ENCODE measurements at places on chromosomes 5 and 9.
A peak's percentile ranks its signal among the peaks of the same experiment; 100 is the strongest.

- DNase-seq = no peak
Measured at GRCh38 chr9:134852906-134853654, 27.5 kb upstream of the FCN2 start.

DNA sequence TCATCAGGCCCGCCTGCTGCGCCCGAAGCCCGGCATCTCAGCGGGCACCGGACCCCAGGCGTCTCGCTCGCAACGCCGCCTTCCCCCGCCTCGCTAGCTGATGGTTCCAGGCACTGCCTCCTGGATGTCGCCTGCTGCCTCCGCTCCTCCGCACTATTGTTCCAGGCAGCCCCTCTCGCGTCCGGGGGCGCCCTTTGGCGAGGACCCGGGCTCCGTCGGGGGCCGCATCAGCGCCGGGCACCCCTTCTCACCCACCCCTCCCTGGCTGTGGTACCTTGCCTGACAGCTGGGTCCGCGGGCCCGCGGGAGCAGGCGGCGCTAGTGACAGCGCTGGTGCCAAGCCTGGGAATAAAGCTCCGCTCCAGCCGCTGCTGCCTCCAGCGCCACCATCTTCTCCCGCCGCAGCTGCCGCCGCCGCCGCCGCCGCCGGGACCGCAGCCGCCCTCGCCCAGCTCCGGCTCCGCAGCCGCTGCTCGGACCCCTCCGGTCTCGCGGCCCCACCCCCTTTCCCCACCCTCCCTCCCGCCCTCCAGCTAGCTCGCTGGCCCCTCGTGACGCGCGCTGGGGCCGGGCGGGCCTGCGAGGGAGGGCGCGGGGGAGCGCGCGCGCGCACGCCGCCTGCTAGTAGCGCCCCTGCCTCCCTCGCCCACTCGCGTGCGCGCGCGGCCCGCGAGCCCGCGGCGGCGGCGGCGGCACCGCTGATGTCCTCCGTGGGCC is at the start of gene APBA1:
Gene APBA1 (minus strand): TSS at position 493 of the 717 bp plus-strand sequence.
- DNase-seq = peak; percentile 33

- DNase-seq = no peak
Measured at GRCh38 chr5:14590949-14591348, 9.4 kb downstream of the OTULINL start.

- no peak for DNase-seq
Measured at GRCh38 chr5:114358329-114358728, 3.5 kb upstream of the KCNN2 start.

GRCh38 chr9:32413424-32413823 is 29.0 kb downstream of the ACO1 start:
- no peak for DNase-seq

DNA sequence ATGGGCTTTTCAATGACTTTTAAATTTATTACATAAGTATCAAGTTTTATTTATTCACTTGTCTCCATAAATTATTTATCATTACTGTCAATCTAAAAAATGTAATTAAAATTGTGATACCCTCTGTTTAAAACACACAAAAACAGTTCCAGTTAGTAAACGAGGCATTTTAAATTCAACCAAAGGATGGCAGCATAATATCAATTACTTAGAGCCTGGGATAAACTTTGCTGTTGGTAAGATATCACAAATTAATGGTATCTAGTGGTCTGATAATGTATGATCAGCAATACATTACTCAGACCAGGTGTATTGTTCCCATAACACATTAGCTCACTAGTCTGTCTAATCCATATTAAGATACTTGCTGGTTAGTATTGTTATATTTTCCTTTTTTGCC is 9.6 kb upstream of the IFNE start:
- no peak for DNase-seq

DNA sequence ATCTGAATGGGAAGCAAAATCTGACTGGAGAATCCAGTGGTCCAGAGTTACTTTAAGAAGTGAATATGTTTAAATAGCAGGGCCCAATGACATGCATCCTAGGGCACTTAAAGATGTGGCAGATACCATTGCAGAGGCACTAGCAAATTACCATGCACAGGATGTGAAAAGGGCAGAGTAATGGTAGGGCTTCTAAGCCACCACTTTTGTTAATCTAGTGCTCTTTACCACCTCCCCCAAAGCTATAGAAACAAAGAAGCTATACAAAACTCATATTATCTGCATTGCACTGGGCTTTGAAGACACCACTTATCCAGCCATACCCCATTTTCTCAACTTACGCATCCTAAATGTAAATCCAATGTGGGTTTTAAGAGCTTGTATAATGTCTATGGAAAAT is 81.2 kb downstream of the ZCCHC7 start:
- no peak for DNase-seq

DNA sequence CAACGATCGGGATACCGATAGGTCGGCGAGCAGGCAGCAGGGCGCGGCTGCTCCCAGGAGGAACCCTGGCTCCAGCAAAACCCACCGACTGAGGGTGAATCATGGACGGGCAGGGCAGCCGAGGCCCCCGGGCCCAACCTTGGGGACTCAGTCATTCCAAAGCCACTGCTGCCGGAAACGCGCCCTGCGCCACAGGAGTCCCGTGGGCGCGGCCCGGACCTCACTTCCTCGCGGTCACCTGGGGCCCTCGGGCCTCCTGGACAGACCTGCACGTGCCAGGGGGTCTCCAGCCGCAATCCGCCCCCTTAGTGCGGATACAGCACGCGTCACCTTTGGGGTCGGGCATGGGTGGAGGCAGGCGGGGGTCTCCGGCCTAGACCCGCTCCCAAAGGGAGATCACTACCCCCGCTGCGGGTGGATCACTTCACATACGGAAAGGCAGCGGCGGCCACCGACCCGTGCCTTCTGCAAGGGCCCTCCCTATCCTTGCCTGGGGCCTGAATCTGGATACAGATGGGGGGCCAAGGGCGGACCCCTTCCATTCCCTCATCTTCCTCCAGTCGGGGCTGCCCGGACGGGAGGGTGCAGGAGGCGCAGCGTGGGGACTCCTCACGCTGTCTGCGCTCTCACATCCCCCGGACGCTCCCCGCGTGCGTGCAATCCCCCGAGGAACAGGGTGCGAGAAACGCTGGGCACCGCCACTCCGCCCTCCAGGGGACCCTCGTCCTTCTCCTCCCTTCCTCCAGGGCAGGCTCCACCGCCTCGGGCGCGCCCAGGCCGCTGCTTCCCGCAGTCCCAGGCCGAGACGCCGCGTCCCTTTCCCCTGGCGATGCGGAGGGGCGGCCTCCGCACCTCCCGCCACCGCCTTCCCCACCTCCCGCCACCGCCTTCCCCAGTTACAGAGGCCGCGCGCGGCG is 586 bp downstream of the TXN start:
- no peak for DNase-seq

DNA sequence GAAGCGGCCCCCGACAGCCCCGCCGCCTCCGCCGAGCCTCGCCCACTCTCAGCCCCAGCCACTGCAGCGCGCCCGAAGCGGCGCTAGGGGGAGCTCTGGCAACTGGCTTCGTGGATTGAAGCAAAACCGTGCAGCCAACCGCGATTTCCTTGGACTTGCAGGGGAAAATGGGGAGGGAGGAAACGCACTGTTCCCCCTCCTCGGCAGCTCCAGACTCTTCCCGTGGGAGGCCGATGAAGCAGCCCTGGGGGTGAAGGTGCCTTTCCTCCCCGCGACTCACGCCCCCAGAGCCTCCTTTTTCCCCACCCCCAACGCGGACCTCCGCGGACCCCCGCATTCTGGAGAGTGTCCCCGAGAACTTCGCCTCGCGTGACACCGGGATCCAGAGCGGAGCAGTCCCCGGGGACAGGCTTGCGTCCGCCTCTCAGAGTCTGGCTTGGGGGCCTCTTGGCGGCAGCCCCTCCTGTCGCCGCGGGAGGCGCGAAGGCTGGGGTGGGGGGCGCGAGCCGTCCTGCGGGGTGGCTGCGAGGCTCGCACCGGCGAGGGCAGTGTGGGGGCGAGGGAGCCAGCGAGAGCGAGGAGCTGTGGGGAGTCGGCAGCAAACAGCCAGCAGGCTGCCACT is 3.8 kb downstream of the IER5L start:
- DNase-seq = peak; percentile 73

- DNase-seq = no peak
Measured at GRCh38 chr9:16431666-16432392, 438.6 kb downstream of the BNC2 start.

GRCh38 chr9:108869092-108869725 is 7.1 kb downstream of the ACTL7A start:
- no peak for DNase-seq

GRCh38 chr9:15249042-15249818 is 57.8 kb downstream of the TTC39B start:
- DNase-seq = no peak

GRCh38 chr5:88734983-88735382 is 148.0 kb downstream of the MEF2C start:
- DNase-seq = no peak

DNA sequence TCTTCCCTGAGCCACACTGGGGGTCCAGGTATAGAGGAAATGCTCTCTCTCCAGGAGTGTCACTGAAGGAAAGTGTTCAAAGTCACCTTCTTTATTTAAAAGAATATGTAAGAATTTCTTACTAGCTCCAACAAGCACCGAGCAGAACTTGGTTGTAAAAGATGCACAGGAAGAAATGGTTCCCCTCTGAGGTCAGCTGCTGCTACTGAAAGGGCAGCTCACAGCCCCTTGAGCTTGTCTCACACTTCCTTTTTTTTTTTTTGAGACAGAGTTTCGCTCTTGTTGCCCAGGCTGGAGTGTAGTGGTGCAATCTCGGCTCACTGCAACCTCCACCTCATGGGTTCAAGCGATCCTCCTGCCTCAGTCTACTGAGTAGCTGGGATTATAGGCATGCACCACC is 77.2 kb downstream of the PRRT1B start:
- DNase-seq = no peak

- DNase-seq = no peak
Measured at GRCh38 chr5:143399616-143400540, 3.6 kb downstream of the NR3C1 start.

DNA sequence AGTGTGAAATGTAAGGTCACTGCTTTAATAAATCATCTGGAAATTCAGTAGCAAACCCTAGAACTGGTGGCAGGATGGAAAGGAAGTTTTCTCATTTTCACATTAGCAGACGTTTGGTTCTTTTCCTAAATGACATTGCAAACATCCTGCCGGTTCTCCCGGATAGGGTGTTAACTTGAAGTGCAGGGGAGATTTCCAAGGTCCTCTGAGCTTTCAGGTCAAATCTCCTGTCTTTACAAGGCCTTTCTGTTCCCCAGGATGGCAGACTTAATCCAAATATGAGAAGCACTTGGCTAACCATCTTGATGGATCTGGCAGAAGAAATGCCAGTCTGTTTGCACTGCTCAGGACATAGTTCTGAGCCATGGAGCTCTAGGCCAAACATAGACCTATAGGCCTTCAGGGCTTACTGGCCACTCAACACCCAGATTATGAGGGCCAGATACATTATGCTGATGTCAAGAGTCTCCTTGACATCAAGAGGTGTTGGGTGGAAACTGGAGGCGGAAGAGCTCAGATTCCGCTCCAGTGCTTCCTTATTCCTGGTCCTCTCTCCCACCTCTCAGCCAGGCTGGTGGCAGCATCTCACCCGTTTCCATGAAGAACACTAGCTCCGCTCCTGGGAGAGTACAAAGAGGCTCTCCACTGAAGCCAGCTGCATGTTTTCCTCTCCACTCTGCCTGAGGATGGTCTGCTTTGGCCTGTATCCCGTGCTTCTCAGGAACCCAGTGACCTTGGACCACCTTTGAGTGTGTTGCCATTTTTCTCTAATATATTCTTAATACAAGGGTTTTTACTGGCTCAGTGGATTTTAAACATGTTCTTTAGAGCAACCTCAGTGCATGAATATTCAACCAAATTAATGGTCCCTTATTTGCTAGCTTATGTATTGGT is 61.0 kb downstream of the RALGPS1 start:
- no peak for DNase-seq

DNA sequence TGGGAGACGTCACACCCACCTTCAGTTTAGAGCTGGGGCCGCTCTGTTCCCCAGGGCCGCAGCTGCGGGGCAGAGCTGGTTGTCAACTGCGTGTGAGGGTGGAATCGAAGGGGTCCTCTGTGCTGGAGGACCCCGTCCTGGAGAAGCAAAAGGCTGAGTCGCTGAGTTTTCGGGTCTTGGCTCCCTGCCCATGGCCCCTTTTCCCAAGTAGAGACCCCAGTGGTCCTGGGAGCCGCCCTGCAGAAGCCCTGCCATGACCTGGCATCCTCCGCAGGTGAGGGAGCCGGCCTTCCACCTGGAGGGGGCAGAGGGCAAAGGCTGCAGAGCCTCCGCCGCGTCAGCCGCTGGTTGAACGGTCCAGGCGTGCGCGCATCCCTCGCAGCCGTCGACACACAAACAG is 90.4 kb upstream of the COL5A1 start:
- no peak for DNase-seq

- DNase-seq = no peak
Measured at GRCh38 chr5:160186480-160186879, 42.8 kb upstream of the FABP6 start.

DNA sequence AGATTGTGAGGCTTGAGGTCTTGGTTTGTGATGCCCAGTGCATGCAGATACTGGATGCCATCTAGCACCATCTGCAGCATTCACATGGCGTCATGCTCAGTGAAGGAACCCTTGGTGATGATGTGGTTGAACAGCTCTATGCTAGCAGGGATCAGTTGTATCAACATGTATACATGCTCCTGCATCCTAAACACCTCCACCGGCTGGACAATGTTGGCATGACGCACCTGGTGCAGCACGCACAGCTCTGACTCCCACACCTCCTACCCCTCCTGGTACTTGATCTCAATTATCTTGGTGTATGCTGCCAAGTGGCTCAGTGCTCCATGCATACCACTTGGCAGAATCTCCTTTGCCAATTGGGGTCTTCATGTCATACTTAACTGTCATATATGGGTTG is 49.1 kb downstream of the MTREX start:
- no peak for DNase-seq

DNA sequence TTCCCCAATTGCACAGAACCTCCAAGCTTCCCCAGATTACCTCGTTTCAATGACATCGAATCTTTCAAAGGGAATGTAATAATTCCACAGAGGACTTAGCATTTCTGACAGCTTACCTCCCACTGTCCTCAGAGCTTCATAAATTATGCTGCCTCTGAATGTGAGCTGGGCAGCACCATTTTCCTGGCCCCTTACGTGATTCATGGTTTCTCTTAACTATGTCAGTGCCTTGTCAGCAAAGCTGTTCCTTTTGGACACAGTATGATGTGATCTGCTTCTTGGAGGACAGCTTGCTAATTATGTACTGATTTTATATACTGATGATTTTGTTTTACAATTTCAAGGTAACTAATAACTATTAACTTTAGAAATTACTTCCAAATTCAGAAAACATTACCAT is 27.7 kb upstream of the SSBP2 start:
- no peak for DNase-seq

- DNase-seq = no peak
Measured at GRCh38 chr5:173172166-173172565, 27.8 kb downstream of the BNIP1 start.

DNA sequence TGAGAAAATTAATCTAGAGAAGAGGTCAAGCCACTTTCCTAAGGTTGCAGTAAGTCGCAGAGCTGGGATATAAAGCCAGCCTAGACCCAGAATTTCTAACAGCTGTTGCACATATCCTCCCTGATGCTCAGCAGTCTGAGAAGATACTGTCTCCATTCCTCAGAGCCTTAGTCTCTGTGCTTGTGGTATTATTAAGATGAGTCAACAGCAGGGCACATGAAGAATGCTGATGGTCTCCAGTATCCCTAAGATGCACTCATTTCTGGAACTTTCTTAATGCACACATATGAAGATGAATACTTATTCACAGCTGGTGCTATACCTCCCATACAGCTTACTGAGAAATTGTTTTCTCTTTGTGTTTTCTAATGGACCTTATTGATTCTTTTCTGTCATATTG is 32.5 kb downstream of the SGCD start:
- DNase-seq = no peak
